Motor neuron (in vitro differentiated cells): ENCODE measurements at places on chromosomes 1 and 21.

DNA sequence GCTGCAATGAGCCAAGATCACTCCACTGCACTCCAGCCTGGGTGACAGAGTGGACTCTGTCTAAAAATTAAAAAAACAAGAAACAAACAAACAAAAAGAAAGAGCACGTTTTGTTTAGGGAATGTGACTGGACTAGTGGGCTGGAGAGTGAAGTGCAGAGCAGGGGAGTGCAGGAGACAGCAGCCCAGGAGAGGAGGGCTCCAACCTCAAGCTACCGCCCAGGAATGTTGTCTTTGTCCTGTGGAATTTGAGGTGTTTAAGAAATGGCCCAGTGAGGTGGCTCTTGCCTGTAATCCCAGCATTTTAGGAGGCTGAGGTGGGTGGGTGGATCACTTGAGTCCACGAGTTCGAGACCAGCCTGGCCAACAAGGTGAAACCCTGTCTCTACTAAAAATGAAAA, 42.4 kb upstream of the MTF2 start:
- ATAC-seq, result no peak

GRCh38 chr1:230392536-230392909, 33.6 kb downstream of the PGBD5 start:
- no peak for ATAC-seq

- ATAC-seq, result no peak
Measured at GRCh38 chr1:101283443-101283842, 46.6 kb downstream of the S1PR1 start.

- no peak for ATAC-seq
Measured at GRCh38 chr1:212346601-212347000, 61.4 kb downstream of the PPP2R5A start.
